Left lobe of liver (tissue), 2 donors: ENCODE measurements at places on chromosomes 7 and 10.

DNA sequence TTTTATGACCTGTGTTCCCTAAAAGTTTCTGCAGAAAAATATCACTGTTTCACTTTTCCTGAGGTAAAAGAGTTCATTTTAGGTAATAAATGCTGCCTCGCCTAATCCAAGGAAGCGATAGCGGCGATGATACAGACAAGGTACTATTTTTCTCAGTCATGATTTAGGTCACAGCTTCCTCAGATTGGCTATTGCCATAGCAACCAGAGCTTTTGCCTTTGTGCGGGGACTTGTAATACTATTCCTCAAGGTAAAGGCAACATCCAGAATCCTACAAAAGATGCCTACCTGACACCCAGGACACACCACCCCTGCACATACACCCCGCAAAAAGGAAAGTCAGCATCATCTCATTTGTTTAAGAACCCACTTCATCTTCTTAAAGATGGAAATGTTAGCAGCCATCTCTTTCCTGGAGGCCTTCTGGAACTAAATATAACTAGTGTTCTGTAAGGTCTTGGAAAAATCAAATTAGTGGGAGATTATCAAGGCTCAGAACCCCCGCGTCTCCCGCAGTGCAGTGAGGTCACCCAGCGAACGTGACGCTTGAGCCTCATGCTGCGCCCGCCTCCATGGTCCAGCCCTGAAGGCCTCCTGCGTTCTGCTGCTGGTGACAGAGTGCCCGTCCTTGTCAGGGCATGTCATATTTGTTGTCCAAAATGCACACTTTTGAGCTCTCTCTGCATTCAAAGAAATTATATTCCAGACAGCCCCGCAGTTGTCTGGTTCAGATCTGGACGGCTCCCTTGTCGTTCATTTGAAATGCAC lies 402.0 kb upstream of the RNF32 start:
- DNase-seq = no peak

GRCh38 chr7:117412946-117413559 lies 14.2 kb downstream of the ASZ1 start:
- DNase-seq = no peak

DNA sequence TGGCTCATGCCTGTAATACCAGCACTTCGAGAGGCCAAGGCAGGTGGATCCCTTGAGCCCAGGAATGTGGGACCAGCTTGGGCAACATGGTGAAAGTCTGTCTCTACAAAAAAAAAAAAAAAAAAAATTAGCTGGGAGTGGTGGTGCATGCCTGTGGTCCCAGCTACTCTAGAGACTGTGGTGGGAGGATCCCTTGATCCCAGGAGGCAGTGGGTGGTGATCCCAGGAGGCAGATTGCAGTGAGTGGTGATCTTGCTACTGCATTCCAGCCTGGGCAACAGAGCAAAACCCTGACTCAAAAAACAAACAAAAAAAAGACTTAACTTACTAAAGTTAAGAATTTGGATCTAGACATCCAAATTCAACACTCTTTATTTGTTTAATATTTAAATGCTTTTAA lies 10.2 kb upstream of the ADO start:
- DNase-seq = no peak

DNA sequence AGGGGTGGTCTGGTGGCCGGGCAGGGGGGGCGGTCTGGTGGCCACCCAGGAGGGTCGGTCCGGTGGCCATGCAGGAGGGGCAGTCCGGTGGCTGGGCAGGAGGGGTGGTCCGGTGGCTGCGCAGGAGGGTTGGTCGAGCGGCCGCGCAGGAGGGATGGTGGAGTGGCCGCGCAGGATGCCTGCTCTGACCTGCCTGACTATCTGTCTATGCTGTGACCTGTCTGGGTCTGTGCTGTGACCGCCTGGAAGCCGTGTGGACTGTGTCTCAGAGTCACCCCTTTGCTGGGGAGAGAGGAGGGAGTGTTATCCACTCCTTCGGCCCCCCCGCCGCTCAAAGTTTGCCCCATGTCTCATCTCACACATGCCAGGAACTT lies 113.2 kb downstream of the ACTR3B start:
- DNase-seq = no peak

- DNase-seq = no peak
Measured at GRCh38 chr7:138891446-138891810, 89.8 kb downstream of the KIAA1549 start.

GRCh38 chr10:125151553-125152449 lies 8.6 kb downstream of the CTBP2 start:
- no peak for DNase-seq
